ENCODE measurements at places on chromosomes 4 and X.

- DNase-seq: no peak
Observed at GRCh38 chrX:38313190-38313589, 14.1 kb downstream of the RPGR start.

GRCh38 chr4:26931966-26932365 lies 71.3 kb downstream of the STIM2 start:
- no peak for DNase-seq

DNA sequence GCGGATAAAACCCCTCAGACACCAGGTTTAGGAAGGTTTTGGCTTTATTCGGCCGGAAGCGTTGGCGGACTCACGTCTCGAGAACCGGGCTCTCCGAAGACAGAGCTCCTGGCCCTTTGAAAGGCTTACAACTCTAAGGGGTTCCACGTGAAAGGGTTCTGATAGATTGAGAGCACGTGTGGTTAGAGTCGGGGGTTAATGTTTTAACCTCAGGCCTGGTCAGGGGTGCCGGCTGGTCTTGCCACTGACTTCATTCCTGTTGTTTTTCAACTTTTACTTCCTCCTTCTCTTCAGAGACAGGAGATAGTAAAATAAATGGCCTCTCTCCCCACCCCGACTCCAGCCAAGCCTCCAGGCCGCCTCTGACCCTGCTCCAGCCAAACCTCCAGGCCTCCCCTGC lies 4.7 kb upstream of the ASMT start:
- no peak for DNase-seq

- DNase-seq: no peak
Observed at GRCh38 chr4:137583671-137584070, 51.4 kb upstream of the PCDH18 start.

DNA sequence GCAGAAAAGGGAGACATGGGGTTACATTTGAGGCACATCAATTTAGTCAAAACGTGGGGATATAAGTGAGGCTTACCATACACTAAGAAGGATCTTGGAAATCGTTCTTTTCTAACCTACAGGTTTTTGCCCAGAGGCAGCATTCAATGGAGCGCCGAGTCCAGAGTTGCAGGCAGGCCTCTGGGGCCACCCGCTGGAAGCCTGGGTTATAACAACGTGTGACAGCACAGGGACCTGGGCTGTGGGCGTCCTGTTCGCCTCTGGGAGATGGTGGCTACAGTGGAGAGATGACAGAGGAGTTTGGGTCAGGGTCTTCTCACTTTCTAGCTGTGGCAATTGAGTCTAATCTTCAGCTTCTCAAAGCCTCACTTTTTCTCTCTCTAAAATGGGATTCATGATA lies 53.9 kb downstream of the ENPP6 start:
- no peak for DNase-seq

GRCh38 chr4:182427554-182427953 lies 184.4 kb downstream of the TENM3 start:
- no peak for DNase-seq

- DNase-seq: no peak
Observed at GRCh38 chr4:158813113-158813512, 44.3 kb downstream of the FNIP2 start.

GRCh38 chr4:20219521-20219920 lies 32.2 kb upstream of the SLIT2 start:
- DNase-seq: no peak

DNA sequence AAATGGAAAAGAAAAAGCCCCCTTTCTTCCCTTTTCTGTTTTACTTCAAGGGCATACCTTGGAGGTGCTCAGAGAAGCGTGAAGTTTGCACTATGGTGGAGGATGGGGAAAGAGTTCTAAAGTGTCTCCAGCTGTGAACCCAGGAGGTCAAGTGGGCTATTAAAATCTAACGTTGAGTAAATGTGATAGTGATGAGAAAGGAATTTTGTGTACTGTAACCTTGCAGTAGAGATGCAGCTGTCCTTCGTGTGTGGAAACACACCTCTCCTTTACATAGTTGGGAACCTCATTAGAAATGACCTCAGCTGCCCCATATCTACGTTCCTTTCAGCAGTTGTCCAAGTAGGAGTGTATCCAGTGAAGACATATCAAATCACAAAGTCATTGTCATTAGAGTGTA lies 26.5 kb downstream of the ADH5 start:
- no peak for DNase-seq

DNA sequence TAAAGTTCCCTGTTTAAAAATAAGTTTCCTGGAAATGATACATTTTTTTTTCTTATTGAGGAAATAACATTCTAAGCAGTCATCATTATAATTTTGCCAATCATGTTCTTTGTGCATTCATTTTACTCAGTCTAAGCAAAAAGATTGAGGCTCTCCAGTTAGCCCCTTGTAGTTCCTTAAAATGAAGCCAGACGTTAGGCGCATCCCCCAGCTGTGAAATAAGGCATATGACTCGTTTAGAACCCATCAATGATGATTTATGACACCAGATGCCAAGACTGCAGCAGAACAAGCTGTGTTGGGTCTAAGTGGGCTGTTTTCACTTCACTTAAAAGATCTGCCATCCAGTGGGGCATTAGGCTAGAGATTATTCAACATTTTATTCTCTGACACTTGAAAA lies 17.0 kb downstream of the PDGFC start:
- no peak for DNase-seq

DNA sequence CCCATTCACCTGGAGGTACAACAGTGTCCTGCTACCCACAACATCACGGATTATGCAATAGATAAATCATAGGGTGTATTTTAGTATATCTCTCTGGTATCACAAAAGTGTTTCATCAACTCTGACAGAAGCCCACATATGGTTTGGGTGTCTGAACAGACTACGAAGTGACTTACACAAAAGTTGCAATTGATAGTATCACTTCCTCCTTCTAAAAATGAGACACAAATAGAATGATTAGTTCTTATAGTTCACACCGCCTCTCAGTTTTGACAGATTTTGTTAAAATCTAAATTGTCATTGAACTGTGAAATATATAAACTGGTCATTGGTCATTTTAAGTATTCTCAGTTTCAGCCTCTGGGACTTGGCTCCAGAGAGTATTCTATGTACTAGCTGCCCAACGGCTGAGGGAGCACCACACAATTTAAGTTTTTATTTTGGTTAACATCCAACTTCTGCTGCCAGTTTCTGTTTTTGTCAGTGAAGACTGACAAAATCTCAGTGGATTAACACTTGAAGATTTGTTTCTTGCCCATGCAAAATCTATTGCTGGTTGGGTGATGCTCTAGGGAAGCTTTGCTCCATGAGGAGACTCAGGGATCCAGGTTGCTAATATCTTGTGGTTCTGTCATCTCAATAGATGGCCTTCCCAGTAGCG lies 113.8 kb upstream of the PUDP start:
- no peak for DNase-seq

- DNase-seq: no peak
Observed at GRCh38 chr4:20639346-20639745, 60.9 kb upstream of the PACRGL start.

Data from stimulated activated CD8-positive, alpha-beta memory T cell treated with anti-CD3 and anti-CD28 coated beads, Interleukin-15, amount 100 ng/mL, for 1 hour (primary cell).